ENCODE measurements at places on chromosomes 6 and 20.

DNA sequence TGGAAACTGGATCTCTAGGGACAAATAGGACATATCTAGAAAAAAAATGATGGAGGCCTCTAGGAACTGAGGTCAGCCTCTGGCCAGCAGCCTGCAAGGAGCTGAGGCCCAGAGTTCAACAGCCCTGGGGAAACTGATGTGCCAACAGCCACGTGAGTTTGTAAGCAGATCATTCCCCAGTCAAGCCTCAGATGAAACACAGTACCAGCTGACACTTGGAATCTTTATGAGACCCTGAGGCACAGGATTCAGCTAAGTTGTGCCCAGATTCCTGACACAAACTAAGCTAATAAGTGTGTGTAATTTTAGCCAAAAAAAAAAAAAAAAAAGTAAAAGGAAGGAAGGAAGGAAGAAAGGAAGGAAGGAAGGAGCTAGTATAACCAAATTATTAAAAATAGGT, 1059.8 kb upstream of the MAP3K7 start:
- DNase-seq: no peak

GRCh38 chr6:1624058-1624850, 14.5 kb downstream of the FOXC1 start:
- DNase-seq: no peak

DNA sequence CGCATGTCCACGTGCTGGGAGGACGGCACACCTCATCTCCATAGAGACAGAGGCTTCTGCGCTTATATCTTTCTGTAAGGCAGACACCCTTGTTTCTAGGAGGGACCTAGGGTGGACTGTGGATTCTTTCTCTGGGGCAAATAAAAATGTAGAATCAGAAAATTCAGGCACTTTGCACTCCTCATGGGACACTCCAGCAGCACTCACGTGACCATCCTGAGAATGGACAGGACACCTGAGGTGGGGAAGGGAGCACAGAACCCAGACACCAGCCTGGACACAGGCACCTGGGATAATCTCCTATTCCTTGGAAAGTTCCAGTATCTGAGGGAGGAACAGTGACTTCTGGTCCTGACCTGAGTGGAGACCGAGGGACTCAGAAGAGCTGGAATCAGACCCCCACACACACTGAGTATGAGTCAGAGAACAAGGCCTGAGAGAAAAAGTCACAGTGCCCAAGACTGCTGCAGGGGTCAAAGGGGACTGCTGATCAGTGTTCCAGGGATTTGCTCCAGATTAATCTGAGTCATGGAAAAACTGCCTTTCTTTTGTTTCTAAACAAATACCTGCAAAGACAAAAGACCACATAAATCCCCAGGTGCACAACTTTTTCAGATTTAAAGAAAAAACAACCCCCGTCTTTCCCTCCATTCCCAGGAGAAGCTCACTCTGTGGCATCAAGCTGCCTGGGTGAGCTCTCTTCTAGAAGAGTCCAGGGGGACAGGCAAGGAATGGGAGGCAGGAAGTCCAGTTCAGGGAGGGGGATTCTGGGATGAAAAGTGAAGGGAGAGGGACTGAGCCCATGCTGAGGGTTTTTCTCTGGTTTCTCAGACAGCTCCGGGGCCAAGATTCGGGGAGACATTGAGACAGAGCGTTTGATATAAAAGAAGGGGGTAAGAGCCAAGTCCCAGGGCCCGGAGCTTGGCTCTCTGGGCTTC, 35.6 kb upstream of the MICB start:
- no peak for DNase-seq

GRCh38 chr6:153090241-153090930, 40.7 kb downstream of the RGS17 start:
- DNase-seq: peak; percentile 83

DNA sequence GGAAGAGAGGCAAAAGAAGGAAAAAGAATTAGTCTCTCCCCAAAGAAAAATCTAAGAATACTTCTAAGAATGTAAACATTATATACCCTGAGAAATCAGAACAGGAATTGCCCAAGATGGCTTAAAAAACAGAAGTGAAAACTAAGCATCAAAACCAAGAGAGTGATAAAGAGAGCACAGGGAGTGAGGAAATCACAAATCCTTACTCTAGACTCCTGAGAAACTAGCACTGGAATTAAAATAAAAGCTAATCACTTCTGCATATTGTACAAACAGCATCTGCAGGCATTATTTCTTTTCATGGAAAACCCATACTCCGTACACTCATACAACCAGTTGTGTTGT, 285.7 kb downstream of the BTBD9 start:
- no peak for DNase-seq

- DNase-seq: no peak
Measured at GRCh38 chr6:82836022-82836575, 229.5 kb downstream of the UBE3D start.

- no peak for DNase-seq
Measured at GRCh38 chr6:129793447-129793846, 67.7 kb downstream of the TMEM244 start.

- DNase-seq: no peak
Measured at GRCh38 chr6:5999688-6000608, 6.8 kb downstream of the NRN1 start.

DNA sequence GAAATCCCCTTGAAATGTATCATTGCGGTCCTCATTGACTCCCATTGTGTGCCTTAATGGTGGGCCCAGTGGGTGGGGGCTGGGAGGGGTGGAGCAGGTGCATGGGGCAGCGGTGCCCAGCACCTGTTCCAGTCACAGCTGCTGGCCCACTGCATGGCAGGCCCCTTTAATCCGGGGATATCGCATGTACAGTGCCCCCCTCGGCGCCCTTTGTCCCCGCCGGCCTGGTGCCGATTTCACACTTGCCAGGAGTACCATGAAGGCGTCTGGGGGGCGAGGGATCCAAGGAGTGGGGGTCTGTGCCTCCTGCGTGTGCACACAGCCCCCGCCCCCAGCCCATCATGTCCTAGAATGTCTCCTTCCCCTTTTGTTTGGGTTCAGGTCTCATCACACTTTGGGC, 2.8 kb downstream of the SNAI1 start:
- no peak for DNase-seq

DNA sequence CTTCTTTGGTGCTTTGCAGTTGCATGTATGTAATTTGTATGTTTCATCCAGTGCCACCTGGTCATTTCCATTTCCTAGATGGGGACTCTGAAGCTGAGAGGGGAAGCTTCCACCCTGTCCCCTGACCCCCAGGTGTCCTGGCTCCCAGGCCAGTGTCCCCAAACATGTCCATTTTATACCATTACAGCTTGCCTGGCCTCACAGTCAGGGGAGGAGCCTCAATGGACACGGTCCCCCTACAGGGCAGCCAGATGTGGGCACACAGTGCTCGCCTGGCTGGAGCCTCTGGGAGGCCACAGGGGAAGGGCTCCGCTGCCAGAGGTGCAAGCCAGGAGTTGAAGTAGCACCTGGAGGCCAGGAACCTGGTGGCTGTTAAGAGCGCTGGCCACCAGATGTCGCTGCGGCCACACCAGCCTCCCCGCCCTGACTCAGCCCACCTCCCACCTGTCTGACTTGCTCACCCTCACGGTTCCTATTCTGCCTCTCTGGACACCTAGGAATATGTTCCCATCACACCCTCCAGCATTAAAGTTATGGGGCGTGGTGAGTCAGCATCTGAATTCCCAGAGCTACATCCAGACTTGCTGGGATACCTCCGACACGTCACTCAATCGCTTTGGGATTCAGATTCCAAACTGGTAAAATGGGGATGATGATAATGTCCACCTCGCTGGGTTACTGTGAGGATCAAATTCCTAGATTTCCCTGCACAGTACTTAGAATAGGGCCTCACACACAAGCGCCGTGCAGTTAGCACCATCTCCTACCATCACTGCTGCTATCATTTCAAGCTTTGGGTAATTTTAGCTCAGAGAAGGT, 107.4 kb downstream of the SULF2 start:
- DNase-seq: peak; percentile 40

GRCh38 chr6:129233458-129234134, 350.7 kb downstream of the LAMA2 start:
- no peak for DNase-seq

- DNase-seq: peak; percentile 5
Measured at GRCh38 chr6:132790450-132790849, 8.0 kb downstream of the SLC18B1 start.

DNA sequence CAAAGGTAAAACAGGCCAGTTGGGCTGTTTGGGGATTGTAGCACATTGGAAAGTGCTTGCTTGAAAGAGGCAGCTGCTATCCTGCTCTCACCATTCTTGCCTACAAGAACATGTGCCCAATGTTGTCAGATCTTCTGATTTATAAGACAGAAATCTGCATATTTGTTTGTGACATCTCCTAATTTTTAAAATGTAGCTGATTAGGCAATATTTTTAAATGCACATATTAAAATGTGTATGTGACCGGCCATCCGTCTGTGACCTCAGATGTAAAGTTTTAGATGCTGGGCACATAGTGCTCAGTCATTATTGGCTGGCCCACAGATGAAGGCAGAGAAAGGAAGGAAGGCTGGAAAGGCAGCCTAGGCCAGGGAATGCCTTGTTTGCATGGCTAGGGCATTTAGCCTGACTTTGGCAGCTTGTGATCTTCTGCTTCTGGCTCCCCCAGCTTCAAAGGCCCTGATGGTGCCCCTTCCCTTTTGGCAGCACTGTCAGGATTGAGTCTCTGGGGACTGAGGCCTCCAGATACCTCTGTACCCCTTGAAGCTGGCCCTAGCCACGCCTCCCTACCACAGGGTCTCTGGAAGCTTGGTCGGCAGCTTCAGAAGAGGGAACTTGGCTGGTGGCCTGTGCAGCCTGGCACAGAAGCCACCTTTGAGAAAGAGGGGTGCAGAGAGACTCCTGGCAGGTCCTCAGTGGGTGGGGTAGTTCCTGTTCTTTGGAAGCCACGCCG, 6.4 kb downstream of the SNPH start:
- no peak for DNase-seq

- peak; percentile 67 for DNase-seq
Measured at GRCh38 chr6:92779746-92780145, 639.6 kb downstream of the EPHA7 start.

- no peak for DNase-seq
Measured at GRCh38 chr20:57847104-57847503, 137.3 kb upstream of the PMEPA1 start.

DNA sequence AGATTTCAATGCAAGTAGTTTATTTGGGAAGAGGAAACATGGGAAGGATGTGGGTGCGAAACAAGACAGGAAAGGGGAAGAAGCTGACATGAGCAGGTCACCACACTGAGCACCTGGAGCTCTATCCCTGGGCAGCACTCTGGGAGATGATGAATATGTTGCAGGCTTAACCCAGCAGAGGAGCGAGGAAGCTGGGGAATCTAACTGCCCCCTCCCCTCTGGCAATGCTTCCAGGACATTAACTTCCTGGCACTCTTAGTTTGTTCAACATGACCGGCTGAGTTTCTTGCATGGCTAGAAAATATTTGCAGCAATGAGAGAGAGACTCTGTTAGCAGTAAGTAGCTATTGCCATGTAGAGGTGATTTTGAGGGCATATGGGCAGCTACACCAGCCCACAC, 4.9 kb upstream of the ADA start:
- DNase-seq: no peak

- DNase-seq: no peak
Measured at GRCh38 chr6:140183881-140184280, 809.4 kb upstream of the CITED2 start.

- no peak for DNase-seq
Measured at GRCh38 chr6:40860443-40860842, 178.6 kb downstream of the UNC5CL start.

GRCh38 chr6:63509652-63510352, 62.5 kb upstream of the LOC128125822 start:
- DNase-seq: peak; percentile 86

DNA sequence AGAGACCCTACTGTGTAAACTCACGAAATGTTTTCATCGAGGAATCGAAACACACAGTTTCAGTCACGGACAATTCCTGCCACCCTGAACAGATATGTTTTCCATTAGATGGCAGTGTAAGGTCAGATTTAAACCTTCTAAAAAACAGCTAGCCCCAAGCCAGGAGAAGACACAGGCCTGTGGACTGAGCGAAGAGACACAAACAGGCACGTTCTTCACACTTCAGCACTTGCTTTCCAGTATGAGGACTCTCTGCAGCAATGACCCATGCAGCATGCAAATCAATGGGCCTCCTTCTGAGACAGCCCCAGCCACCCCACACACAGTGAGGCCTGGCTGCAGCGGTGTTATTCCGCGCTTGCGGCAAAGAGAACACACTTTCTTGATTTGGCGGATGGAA, 31.9 kb downstream of the HUS1B start:
- DNase-seq: peak; percentile 69

DNA sequence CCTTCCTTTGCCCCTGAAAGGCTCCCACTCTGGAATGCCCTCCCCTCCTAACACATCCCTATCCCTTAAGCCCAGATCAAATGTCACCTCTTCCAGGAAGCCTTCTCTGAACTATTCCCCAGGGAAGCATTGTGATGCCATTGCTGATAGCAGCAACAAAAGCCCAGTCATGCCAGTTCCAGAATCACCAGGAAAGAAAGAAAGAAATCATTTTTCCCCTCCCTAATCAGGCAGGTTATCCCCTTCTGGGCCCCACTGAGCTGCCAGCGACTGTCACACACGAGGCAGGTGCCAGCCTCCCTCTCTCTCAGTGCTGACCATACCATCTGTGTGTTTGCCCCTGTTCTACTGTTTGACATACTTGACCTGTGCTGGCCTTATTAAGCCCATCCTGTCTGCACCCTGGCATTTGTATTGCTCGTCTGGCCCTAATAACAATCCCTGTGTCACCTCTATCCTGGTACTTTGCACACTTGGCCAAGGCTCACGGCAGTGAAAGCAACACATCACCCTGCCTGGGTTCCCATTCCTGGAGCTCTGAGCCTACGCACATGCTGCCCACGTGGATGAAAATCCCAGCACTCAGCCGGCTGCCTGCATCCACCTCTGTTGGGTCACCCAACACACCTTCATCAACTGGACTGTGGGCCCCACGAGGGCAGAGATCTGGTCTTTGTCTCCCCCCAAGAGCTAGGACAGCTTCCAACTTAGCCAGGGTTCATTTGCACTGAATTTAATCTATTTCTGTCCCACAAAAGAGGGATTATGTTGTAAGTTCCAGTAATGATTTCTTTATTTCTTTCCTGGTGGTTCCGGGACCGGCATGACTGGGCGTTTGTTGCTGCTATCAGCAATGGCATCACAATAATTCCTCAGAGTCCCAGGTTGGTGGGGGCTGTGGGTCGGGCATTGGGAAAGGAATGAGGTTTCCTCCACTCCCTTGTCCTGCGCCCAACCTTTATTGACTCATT, 5.3 kb upstream of the BPIFB1 start:
- peak; percentile 45 for DNase-seq

DNA sequence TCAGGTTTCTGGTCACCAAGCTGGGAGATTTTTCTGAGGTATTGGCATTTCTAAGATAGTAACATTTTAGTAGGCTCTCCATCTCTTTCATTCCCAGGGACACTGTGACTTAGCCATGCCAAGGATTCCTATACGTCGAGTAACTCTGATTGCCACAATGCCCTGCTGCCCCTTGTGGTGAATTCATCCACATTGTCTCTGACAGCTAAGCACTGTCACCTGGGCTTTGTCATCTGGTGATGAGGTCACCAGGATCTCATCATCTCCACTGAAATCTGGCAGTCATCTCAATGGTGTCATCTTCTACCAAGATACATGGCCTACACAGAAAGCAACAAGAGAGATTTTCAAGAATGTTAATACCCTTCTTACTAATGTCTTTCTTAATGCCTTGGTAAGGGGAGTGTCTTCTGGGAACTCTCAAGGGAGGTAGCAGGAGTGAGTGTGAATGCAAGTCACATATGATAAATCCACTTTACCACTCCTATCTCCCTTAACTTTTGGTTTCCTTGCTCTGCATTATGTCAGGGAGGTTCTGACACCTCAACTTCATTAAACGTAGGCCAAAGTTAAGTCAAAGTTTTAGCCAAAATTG, 246.7 kb downstream of the CD109 start:
- no peak for DNase-seq

All from cardiac muscle cell (in vitro differentiated cells and primary cell).